ENCODE measurements at places on chromosomes 1 and 21. TPM values are rescaled to one million over a fixed set of nuclear protein-coding genes. Genes with fewer than 3 reads are reported as not detected.

The MYOG gene
- total RNA-seq, result not detected

The CACNA1S gene
- not detected for total RNA-seq

The LCE3E gene
- not detected for total RNA-seq

The FLG gene
- not detected for total RNA-seq

DNA sequence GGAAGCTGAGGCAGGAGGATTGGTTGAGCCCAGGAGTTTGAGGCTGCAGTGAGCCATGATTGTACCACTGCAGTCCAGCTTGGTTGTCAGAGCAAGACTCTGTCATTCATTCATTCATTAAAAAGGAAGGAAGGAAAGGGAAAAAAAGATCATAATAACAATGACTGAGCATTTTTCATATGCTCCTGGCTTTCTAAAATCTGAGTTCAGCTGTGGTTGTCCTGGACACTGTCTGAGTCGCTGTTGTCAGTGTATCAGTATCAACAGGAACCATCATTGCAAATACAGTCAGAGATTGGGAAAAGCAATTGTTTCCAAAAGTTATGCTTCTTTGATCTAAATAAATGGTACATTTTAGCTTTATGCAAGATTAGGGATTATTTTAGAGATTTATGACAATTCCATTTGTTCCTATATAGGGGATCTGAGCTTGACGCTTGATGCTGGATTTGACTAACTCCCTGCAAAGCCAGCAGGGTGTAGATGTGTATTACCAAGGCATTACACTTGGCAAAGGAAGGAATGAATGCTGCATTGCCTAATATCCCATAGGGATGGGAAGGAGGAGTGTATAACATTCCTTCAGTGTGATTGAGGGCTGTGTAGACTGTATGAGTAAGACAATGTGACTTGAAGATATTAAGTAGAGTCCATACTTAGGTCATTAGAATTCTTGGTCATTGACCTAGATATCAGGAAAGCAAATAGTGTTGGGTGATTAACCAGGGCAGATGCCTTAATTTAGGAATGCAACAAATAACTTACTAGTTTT is 100.2 kb downstream of the DISP1 start:
- no peak for DNase-seq

GRCh38 chr1:59143133-59143487 is 153.8 kb upstream of the FGGY start:
- no peak for DNase-seq

DNA sequence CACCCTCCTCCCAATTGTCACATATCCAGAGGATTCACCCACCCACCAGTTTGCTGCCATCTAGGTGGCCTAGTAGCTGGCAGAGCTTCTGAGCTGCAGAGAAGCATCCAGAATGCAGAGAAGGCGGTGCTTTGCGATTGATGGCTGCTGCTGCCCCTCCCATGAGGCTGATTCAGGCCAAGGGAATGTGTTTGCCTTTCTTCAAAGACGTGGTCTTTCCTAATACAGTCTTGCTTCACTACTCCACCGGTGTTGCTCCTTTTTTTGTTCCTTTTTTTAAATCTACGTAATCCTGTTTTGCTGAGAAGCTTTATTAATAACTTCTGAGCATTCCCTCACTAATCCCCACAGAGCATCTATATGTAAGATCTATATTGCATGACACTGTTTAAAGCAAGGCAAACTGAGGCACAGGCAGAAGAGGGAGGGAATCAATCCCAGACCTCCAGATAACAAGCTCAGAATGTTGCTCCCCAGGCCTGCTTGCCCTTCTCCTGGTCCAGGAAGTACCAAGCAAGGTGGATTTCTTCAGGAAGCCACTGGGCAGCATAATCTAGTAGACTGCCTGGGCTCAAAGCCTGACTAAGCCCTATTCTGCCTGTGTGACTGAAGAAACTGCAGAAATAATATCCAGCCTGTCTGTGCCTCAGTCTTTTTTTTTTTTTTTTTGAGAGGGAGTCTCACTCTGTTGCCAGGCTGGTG is 275.5 kb upstream of the FMN2 start:
- peak; percentile 29 for DNase-seq

GRCh38 chr21:35426469-35426868 is 377.4 kb upstream of the RUNX1 start:
- no peak for DNase-seq

GRCh38 chr1:1230656-1231399 is 973 bp downstream of the SDF4 start:
- peak; percentile 77 for DNase-seq

- DNase-seq, result no peak
Measured at GRCh38 chr1:91791103-91791502, 94.8 kb downstream of the TGFBR3 start.

DNA sequence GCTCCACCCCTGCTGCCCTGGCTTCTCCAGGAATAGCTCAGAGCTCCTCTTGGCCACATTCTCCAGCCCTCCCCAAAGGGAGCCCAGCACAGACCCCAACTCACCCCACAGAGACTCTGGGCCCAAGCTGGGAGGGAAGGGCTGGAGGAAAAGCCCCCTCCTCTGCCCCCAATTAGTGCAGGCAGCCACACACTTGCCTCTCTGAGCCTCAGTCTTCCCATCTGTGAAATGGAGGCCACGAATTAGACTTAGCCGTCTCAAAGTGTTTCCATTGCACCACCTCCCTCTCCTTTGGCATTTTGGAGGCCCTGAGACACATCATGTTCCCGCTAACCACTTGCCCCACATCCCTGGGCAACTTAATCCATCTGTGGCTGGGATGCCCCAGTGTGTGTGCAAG is 108.0 kb downstream of the PAX7 start:
- DNase-seq, result no peak

DNA sequence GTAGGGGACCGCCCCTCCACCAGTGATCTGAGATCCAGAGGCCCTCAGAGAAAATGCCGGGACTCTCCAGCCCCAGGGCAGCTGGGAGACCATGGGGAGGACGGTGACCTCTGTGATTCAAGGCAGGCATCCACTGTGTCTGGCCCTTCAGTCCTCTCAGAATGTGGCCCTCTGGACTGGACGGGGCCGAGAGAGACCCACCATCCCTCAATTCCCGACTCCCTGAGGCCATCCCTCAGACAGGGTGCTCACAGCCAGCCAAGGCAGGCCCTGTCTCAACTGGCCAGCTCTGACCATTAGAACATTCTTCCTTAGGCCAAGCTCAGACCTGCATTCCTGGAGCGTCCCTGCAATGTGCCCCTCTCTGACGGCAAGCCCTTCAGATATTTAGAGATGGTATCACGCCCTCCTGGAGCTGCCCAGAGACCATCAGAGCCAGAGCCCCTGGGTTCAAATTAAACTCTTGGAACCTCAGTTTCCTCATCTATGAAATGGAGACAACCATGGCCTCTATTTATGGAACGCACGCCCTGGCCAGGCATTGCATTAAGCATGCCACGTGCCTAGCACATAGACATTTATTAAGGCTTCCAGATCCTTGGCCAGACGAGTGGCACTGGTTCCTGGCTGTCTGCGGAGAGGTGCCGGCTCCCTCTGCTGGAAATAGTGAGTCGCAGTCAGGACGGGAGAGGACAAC is 9.6 kb upstream of the EPS8L3 start:
- peak; percentile 87 for DNase-seq
